ENCODE measurements at places on chromosomes 4 and X.
A peak's percentile ranks its signal among the peaks of the same experiment; 100 is the strongest.

- DNase-seq: no peak
Observed at GRCh38 chr4:123546573-123547060, 150.0 kb downstream of the SPRY1 start.

- DNase-seq: peak; percentile 77
Observed at GRCh38 chr4:48779095-48779997, 733 bp downstream of the FRYL start.

DNA sequence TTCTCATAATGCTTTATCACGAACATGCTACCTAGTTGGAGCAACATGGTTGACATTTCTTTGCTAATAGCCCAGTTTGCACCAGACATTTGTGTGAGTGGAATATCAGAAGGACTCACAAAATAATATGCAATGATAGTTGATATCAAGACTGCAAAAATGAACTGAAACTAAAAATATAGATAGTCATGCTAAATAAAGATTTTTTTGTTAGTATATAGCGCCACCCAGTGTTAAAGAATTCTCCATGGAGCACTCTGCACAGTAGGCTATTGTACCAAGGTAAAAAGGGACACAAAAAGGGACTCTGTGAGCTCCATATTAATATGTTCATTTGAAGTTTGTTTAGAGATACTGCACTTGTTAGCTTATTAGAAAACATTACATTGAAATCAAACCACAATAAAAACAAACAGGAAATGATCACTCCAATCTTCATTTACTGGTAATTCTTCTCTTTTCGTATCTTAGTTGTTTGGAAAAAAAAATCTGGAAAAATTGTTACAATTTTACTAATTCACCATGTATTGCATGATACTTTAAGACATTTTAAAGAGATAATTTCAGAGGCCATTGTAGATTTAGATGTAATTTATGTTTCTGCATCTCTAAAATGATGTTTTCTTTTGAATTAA, 1509.6 kb downstream of the ADGRL3 start:
- DNase-seq: no peak

GRCh38 chrX:134377537-134377936, 82.4 kb upstream of the HPRT1 start:
- peak; percentile 26 for DNase-seq

DNA sequence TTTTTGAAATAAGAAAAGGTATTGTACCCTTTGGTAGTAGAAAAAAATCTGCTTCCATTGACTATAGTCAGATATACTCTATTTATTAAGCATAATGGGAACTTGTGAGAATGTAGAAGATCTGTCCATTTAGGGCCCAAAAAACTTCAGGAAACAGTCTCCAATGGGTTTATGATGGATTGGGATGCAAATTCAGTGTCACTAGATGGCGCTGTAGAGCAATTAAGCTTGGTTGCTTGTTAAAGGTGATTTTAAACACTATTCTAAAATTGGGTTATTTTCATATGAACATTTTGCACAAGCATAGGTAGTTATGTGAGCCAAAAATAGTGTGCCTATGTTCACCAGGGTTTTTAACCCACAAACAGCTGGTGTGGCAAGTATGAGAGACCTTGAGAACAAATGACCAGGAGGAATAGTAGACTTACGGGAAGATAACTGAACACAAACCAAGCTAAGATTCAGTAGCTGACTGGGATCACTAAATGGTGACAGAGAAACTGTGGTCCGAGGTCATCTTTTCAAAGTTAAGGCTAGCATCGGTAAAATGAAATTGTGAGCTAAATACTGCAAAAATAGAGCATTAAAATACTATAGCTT, 80.3 kb upstream of the LSM6 start:
- DNase-seq: peak; percentile 18

DNA sequence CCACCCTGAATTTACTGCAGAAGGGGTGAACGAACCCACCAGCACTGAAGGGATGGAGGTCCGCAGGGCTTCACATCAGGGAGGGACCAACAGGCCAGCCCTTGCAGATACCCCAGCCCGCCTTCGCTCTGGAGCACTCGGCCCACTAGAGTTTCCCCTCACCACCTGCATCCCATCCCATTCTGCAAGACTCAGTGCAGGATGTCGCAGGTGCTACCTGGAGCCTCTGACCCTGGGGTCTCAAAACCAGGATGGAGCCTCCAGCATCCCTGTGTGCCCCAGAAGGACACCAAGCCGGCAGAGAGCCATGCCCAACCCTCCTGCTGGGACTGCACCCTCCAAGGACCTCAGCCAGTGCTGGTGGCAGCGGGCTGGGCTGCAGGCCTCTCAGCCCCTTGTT, 57.6 kb upstream of the ADRA2C start:
- no peak for DNase-seq

GRCh38 chrX:41956027-41956426, 32.7 kb upstream of the CASK start:
- DNase-seq: no peak

- DNase-seq: no peak
Observed at GRCh38 chr4:74598611-74599325, 153.8 kb downstream of the AREG start.

DNA sequence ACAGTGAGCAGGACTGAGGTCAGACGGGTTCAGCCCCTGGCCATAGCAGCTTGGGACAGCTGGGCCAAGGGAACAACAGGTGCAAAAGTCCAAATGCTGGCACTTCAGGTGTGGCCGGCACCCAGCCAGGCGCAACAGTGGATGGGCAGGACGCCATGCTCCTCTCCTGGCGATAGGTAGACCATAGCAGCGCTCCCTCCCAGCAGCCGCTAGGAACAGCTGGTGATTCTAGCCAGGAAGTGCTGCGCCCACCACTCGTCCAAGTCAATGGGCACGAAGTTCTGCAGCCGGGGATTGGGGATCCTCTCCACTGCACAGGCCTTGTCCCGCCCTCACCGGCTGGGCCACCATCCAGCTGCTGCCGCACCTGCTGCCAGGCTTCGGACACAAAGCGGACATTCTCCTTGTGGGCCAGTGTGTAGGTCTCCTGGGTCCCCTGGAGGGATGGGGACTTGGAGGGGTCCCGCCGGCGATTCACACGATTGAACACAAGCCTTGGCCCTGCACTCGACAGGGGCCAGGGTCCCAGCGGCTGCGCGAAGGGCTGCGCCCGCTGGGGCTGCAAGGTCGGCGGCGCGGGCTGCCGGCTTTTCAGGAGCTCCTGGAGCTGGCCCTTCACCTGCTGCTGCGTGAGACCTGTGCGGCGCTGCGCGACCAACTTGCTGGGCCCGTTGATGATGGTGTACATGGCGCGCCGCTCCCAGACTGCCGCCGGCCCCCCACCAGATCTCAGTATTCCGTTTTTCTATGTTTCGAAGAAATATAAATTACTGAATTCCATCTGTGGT, 227.5 kb upstream of the STK26 start:
- DNase-seq: no peak

- DNase-seq: no peak
Observed at GRCh38 chr4:6854098-6854744, 55.4 kb upstream of the TBC1D14 start.

- no peak for DNase-seq
Observed at GRCh38 chr4:52197306-52197705, 146.2 kb downstream of the SPATA18 start.

DNA sequence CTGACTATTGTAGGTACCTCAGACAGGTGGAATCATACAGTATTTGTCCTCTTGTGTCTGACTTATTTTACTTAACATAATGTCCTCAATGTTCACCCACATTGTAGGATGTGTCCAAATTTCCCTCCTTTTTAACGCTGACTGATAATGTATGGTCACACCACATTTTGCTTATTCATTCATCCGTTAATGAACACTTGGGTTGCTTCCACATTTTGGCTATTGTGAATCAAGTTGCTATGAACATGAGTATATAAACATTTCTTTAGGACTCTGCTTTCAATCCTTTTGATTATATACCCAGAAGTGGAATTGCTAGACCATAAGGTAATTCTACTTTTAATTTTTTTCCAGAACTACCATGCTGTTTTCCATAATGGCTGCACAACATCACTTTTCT, 87.0 kb upstream of the NDP start:
- no peak for DNase-seq

DNA sequence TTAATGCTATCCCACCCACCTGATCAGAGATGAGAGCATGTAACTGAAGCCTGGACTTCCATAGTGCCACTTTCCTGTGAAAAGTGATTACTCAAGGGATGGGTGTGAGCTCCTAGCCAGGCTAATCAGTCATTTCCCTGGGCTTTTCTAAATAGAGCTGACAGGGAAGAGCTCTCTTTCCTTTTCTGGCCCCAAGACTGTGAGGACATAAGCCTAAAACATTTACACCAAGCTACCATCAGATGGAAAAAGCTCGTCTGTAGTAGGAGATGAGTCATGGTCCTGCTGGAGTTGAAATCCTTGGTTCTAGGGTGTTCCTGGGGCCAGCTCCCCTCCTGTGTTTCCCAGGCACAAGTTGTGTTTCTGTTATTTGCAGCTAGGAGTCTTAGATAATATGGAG, 52.4 kb upstream of the NDP start:
- DNase-seq: no peak

GRCh38 chr4:19514276-19515070, 737.2 kb upstream of the SLIT2 start:
- DNase-seq: no peak

GRCh38 chrX:19195243-19195610, 73.0 kb upstream of the ADGRG2 start:
- no peak for DNase-seq

DNA sequence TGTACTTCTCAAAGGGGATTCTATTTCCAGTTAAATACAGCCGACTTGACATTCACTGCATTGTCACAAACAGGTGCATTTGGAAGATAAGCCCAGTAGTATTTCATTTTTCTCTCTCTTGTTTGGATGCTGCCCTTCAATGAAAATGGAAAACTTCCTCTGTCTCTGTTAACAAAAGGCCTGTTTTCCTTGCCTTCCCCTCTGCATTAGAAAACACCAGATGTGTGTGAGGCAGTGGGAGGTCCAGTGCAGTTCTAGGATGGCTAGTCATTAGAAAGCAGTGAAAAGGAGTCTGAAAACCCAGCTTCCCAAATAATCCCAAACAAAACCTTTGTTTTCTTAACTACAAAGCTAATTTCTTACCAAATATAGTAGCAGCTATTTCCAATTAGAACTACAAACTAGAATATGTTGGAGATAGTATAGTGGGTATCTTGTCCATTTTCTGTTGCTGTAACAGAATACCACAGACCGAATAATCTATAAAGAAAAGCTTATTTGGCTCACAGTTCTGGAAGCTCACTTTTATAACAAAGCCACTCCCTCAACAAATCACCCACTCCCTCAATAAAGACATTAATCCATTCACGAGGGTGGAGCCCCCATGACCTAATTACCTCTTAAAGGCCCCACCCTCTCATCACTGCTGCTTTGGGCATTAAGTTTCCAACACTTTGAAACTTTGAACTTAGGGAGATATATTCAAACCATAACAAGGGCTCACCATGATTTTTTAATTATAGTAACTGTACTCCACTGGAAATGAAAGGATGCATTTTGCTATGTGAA, 452.1 kb upstream of the RPS6KA3 start:
- DNase-seq: no peak

GRCh38 chrX:109658391-109658790, 33.4 kb upstream of the KCNE5 start:
- DNase-seq: no peak

- DNase-seq: peak; percentile 20
Observed at GRCh38 chr4:4852591-4853362, 6.7 kb upstream of the MSX1 start.

DNA sequence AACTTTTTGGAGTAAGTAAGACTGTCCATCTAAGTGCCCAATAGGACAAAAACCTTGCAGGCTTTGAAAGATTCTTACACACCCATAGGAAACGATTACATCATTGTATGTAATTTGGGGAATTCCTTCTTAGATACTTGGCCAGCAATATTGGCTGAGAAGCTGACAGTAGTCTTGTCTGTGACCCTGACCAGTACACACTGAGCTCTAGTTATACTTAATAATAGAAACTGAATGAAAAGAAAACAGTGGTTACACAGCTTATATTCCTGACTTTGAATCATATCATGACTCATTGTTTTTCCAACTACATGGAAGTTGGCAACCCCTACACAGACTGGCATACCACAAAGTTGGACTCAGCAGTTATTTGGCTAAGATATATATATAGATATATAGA, 7.1 kb upstream of the TLR2 start:
- DNase-seq: no peak

DNA sequence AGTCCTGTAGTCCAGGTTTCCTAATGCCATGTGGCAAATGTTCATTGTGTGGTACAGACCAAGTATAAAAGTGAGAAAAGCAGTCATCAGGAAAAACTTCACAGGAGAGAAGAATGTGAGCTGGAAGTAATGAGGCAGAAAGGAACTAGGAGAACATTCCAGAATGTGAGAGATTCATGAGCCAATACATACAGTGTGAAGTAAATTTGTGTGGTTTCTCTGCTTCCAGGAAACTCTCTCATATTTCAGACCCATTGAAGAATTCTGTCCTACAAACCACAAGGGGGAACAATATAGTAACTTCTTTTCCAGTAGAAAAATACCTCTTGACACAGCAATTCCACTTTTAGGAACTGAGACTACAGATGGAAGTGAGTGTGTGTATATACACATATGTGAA, 136.5 kb downstream of the RNF150 start:
- DNase-seq: no peak

DNA sequence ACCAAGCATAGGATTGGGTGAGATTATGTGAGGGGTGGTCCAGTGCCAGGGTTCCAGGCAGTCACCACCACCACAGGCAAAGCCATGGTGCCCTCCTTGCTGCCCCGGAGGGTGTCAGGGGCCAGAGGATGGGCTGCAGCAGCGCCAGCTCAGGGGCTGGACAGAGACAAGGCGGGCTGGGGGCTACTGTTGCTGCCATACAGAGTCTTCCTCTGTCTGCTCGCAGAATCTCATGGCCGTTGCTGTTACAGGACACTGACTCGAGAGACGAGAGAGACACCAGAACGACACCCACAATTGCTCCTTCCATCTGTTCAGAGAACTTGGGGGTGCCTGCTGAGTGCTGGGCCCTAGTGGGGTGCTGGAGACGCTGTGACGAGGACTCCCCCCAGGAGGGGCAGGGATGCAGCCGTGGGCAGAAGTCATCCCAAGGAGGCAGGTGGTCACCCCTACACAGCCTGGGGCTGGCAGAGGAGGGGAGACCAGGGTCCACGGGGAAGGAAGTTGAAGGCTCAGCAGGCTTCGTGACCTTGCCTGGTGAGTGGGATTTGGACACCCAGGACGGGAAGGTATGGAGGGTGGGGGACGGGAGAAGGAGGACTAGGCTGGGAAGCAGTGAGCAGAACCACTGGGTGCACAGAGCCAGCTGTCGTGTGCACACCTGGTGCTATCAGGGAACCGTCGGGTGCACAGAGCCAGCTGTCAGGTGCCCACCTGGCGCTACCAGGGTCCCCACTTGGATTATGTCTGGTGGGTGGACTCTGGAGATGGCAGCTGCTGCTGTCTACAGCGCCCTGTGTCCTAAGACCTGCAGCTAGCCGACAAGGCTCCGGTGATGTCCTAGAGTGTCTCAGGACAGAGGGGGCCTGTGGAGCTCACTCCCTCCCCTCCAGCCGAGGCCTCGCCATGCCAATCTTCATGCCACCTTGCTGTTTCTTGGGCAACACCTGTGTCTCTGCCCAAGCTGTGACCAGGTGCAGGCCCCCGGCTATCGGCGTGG, 43.9 kb upstream of the HMX1 start:
- no peak for DNase-seq

Measured in CD4-positive, alpha-beta T cell treated with Interleukin-12 subunit alpha and Interleukin-12 subunit beta, for 1 hour (primary cell).